Right renal pelvis (tissue), 4 donors: ENCODE measurements at places on chromosomes 12 and 14.

GRCh38 chr14:98904677-98905076 is 367.3 kb downstream of the BCL11B start:
- DNase-seq = no peak

GRCh38 chr12:43208221-43208620 is 343.8 kb downstream of the ADAMTS20 start:
- DNase-seq = no peak

- DNase-seq = no peak
These were observed 418.5 kb downstream of the TMEM121 start for GRCh38 chr14:105944632-105945610.

GRCh38 chr12:94511506-94511905 is 51.8 kb upstream of the CEP83 start:
- DNase-seq = no peak

- no peak for DNase-seq
These were observed 42.6 kb upstream of the REP15 start for GRCh38 chr12:27653661-27654060.

GRCh38 chr12:28878629-28879028 is 270.4 kb upstream of the FAR2 start:
- DNase-seq = no peak

- DNase-seq = no peak
These were observed 7.7 kb upstream of the SFSWAP start for GRCh38 chr12:131703161-131703560.

DNA sequence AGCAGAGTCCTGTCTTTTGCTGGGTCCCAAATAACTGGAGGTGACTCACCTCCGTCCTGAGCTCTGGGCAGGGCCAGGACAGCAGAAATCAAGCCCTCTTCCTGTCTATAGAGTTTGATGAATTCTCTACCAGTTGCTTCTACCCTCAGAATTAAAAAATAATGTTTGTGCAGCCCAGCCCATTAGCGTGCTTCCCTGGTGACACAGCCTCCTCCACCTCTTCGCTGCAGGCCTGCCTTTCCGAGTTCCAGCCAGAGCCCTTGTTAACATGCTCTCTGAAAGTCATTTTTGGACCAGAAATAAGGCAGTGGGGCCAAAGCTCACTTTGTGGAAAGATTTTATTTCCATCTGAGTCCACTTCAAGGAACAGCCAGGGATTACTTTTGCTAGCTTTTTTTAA is 94.0 kb downstream of the TBX5 start:
- DNase-seq = no peak

DNA sequence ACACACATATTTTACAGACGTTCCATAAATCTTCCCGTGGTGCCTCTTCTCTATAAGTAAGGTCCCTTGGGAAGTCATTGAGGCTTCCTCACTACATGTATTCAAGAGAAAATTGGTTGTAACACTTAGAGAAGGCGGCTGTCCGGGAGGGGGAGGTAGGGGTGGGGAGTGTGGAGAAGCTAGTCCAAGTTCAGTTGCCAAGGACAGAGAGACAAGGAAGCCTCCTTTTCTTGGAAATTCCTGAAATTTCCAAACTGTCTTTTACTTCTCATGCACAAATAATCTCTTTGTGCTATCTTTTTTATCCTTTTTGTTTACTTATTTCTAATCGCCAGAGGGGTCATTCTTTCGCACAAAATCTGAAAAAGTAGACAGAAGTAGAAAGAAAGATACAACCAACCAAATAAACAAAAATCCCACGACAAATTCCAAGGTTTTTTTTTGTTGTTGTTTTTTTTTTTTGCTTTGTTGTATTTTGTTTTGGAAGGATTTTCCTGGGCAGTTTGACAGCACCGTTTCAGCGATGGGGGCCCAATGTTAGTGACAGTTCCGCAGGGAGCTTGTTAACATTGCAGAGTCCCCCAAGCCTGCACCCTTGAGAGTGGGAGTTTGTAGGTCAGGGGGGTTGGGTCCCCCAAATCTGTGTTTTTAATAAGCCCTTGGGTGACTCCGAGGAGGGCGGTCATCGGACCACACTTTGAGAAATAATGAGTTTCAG is 45.2 kb downstream of the MAP1LC3B2 start:
- no peak for DNase-seq

- DNase-seq = no peak
These were observed 102.2 kb downstream of the FBXL14 start for GRCh38 chr12:1491983-1492697.

- DNase-seq = no peak
These were observed 57.7 kb downstream of the ADGRD1 start for GRCh38 chr12:131011165-131012079.

DNA sequence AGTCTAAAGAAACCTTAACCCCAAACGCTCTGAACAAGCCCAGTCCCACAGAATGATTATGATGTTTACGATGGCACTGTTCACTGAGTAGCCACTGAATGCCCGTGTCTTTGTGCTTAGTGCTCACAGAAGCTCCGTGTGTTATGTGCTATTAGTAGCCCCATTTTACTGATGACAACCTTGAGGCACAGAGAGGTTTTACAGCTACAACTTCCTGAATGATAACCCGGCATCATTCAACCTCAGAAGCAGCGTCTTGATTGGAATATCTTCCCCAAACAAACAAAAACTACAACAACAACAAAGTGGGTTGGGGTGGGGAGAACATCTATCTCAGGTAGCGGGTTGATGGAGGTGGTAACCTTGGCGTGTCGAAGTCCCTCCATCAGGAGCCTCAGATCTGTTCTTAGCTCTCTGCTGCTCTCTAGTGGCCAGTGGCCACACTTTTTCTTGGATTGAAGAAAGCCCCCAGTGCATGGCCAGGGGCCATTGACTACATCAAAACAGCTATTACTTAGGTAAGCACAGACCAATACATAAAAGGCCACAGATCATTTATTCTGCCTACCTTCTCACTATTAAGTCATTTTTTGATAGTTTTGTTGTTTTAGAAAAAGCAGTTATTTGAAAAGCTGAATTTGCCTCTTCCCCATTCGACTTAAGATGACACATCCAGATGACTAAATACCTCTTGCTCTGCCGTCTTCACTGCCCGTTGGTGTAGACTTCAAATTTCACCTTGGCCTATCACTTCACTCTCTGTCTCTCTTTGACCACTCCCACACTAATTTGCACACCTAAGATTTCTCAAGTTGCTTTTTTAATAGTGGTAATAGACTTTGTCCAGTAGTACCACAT is 376.9 kb downstream of the GALC start:
- peak; percentile 57 for DNase-seq

DNA sequence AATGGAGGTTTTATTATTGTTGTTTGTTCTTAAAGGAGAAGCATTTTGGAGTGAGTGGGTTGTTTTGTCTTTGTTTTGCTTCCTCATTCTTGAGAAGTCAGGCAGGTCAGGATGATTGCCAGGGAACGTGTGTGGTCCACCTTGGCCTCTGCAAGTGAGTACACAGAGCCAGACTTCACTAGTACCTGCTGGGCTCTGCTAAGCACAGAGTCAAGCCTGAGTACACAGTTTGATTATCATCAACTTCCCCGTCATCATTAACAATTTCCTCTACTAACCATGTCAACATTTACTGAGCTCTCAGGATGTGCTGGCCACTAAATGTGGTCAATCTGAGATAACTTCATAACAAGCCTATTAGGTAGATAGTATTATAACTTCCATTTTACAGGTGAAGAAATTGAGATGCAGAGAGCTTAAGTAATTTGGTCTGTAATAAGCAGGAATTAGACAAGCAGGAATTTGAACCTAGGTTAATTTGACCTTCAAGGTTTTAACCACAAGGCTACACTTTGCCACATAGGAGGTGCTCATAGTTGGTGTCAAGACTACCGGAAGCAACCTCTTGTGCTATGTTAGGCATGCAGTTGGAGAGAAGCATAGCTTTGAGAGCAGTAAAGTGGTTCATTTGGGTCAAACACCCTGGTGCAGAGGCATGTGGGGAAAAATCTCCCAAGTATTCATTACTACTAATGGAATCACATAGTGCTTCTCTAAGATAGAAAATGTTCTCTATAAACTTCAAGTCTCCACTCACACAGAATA is 178.3 kb downstream of the NUAK1 start:
- no peak for DNase-seq

DNA sequence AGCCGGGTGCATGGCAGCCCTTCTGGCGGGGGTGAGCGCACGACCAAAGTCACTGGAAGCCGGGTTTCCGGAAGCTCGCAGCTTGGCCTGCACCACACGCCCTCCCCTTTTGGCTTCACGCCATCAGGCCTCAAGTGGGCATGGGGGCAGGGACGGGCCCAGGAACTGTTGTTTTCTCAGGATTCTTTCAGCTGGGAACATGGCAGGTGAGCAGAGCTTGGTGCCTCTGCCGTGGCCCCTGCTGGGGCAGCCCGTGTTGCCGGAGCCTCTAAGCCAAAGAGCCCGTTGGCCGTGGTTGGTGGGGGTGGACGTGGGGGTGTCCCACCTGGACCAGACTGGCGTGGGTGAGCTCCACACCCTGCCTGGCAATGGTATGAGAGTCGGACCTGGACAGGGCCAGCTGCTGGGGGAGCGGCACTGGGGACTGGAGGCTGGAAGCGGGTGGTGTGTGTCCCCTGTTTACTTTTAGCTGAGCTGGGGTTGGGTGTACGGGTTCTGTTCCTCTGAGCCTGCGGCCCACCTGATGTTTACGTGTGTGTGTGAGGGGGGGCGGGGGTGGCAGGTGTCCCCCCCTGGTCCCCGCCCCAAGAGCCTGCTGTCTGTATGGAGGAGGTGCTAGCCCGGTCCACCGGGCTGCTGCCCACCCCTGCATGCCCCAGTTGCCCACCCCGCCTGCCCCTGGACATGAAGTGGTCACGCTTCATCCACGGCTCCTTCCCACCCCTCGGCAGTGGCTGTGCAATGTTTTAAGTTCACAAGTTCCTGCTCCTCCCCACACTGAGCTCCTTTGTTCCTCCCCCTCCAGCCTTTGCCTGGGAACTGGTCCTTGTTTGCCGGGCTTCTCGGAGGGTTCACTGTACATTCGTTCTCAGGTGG is 28.7 kb upstream of the PLD4 start:
- DNase-seq = no peak

- DNase-seq = no peak
These were observed 82.7 kb upstream of the GPR68 start for GRCh38 chr14:91327250-91327595.

DNA sequence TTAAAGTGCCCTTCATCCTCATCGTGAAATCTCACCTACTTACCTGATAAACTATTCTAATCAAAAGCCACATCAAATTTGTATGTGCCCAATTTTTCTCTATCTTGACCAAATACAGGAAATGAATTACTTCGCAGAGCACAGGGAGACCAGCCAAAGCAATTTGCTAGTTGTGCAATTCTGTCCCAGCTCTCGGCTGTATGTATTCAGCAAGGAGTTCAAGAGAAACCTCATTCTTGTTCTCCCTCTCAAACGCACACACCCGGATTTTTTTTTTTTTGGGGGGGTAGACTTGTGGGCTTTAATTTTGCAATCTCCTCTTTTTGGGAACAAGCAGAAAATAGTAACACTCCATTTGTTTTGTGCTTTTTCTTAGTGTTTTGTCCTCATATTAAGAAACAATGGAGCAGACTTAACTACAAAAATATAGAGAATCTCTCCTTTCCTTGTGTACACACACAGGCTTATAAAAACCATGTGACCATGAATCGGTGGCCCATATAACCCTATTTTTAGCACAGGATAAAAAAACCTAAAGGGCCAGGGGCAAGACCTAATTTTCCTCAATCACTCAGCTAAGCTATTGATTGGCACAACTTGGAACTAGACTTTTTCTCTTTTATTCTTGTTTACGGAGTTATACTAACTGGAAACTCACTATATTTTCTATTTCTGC is 64.2 kb downstream of the MBIP start:
- DNase-seq = no peak

DNA sequence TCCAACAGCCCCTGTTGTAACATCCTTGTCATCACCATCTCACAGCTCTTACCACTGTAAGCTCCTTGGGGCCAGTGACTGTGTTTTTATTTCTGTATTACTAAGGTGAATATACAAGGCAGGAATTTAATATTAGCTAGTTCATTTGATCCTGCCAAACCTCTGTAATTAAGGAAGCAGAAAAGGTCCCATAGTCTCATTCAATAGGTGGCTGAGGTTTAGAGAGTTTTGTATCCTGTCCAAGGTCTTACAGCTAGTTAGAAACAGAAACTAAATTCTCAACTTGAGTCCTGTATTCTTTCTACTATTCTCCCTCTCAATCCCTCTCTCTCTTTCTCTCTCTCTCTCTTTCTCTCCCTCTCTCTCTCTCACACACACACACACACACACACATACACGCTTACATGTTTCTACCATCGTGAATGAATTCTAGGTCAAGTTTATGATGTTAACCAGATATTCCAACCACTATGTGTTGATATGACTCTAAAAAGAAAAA is 543 bp upstream of the GLIPR1 start:
- DNase-seq = peak; percentile 2

DNA sequence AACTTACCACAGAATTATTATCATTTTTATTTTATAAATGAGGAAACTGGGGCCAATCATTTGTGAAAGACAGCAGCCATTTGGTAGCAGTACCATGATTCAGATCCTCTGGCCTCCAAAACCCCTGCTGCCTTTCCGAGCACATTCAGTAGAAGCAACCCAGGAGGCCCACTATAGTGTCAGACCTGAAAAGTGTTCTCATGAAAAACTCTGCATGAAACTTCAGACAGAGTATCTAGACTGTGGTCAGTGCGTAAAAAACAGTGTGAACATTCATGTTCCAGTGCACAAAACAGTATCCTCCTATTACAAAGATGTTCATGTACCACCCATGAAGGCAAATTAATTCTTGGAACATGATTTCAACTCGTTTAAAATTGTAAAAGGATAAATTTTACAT is 112.0 kb downstream of the EPS8 start:
- no peak for DNase-seq

- no peak for DNase-seq
These were observed 967.9 kb downstream of the FSCB start for GRCh38 chr14:43539210-43539609.

GRCh38 chr12:21715386-21715785 is 57.7 kb upstream of the LDHB start:
- no peak for DNase-seq

- no peak for DNase-seq
These were observed 17.8 kb downstream of the NCOR2 start for GRCh38 chr12:124549629-124550028.

DNA sequence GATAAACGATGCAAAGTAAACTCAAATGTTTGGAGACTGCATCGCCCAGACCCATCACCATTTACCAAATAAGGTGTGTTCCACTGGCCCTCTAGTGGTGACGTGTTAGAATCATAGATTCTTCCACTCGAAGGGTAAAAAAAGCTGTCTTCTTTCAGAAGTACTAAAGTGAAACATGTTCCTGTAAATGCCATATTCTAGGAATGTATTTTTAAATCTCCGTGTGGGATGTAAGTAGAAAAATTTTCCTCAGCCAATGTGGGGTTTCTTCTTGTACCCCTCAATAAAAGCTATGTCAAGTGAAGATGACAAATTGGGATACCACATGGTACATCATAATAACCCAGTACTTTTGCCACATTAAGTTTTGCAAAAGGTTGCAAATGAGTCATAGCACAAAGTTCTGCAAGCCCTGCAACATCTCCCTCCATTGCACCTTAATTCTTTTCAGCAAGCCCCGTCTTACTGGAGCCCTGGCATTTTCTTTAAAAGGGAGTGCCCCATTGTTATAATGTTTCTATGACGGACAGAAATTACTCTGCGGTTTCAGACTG is 100.8 kb downstream of the CCER1 start:
- DNase-seq = peak; percentile 29

- no peak for DNase-seq
These were observed 9.0 kb upstream of the FKBP11 start for GRCh38 chr12:48934312-48934706.

GRCh38 chr12:7959701-7960121 is 23.7 kb upstream of the SLC2A3 start:
- DNase-seq = no peak
